ENCODE measurements at places on chromosomes 7 and 10.

DNA sequence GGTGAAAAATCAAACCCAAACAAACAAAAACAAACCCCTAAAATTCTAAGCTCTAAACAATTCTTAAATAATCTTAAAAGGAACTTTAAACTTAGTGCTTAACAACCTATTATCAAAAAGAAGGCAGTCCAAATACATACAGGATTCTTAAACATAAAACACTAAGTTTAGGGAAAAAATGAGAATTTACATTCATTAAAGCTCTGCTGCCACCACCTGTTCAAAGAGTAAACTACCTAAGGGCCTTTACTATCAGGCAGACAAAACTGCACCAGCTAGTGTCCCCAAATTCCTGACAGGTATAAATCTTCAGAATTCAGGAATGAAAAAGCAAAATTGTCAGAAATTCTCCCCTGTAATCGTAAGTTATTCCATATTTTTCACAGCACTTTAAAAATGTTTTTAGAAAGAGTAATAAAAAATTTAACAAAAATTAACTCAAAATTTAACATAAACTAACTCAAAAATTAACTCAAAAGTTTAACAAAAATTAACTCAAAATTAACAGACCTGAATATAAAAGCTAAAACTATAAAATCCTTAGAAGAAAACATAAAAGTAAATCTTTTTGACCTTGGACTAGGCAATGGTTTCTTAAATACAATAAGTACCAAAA, 55.1 kb downstream of the PDZD8 start:
- DNase-seq = no peak

DNA sequence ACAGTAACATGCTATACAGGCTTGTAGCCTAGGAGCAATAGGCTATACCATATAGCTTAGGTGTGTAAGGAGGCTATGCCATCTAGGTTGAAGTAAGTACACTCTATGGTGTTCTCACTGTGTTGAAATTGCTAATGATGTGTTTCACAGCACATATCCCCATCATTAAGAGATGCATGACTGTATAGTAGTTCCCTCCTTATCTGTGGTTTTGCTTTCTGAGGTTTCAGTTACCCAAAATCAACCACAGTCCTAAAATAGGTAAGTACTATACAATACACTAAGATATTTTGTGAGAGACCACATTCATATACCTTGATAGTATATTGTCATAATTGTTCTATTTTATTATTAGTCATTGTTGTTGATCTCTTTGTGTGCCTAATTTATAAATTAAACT, 12.7 kb downstream of the FZD1 start:
- no peak for DNase-seq

DNA sequence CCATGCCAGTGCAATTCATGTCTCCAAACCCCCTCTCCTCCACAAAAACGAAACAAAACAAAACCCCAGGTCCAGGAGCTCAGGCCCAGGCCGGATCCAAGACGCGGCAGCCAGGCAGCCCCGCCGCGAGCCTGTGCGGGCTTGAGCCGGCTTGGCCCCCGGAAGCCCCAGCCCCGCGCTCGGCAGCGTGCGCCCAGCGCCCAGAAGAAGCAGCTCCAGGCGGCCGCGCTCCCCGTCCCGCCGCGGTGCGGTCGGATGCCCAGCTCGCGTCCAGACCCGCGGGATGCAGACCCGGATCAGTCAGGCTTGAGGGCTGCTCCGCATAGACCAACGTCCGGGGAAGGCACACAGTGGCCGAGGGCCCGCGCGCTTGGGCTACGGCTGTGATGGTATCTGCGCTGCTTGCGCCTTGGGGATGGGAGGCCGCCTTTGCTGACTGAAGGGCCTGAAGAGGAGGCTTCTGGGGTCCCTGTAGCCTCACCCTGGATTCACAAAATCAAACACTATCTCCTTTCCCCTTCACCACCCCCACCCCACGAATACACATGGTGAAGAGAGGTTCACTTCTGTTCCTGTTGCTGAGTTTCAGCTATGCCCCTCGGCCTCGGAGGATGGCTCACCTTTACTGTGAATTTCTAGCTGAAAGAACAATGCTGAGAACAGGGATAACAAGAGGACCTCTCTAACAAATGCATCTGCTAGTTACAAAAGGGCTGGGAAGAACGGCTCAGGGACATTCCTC, 79.9 kb upstream of the EN2 start:
- DNase-seq = peak; percentile 43

- no peak for DNase-seq
Measured at GRCh38 chr7:104362756-104363155, 34.4 kb downstream of the LHFPL3 start.

GRCh38 chr10:13268841-13269240, 31.0 kb downstream of the PHYH start:
- DNase-seq = no peak

DNA sequence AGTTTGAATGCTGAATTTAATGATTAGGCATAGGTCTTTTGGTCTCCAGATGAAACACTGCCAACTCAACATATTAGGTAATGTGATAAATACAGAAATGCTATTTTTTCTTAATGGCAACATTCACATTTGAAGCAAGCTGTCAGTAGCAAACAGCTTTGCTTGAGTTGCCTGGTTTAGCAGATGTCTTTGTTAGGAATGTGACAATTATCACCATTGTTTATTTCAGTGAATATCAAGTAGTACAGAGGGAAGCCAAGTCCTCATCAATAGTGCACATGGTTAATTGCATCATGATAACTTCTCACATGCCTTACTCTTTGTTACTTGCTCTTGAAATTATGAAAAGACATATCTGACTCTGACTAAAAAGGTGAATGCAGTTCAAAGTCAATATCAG, 23.7 kb upstream of the SEPTIN7 start:
- no peak for DNase-seq

GRCh38 chr7:11570922-11571550, 261.0 kb downstream of the THSD7A start:
- DNase-seq = no peak

GRCh38 chr7:13742126-13742525, 247.3 kb downstream of the ETV1 start:
- DNase-seq = no peak

- no peak for DNase-seq
Measured at GRCh38 chr10:73509695-73510094, 13.9 kb upstream of the PPP3CB start.

- DNase-seq = peak; percentile 88
Measured at GRCh38 chr10:27742195-27743011, 3.2 kb downstream of the MKX start.

- DNase-seq = no peak
Measured at GRCh38 chr10:131997366-131998049, 15.8 kb upstream of the BNIP3 start.

- no peak for DNase-seq
Measured at GRCh38 chr10:70699659-70700174, 27.4 kb downstream of the ADAMTS14 start.
